Esophagus squamous epithelium (tissue), 5 donors: ENCODE measurements at places on chromosomes 12 and 14.

DNA sequence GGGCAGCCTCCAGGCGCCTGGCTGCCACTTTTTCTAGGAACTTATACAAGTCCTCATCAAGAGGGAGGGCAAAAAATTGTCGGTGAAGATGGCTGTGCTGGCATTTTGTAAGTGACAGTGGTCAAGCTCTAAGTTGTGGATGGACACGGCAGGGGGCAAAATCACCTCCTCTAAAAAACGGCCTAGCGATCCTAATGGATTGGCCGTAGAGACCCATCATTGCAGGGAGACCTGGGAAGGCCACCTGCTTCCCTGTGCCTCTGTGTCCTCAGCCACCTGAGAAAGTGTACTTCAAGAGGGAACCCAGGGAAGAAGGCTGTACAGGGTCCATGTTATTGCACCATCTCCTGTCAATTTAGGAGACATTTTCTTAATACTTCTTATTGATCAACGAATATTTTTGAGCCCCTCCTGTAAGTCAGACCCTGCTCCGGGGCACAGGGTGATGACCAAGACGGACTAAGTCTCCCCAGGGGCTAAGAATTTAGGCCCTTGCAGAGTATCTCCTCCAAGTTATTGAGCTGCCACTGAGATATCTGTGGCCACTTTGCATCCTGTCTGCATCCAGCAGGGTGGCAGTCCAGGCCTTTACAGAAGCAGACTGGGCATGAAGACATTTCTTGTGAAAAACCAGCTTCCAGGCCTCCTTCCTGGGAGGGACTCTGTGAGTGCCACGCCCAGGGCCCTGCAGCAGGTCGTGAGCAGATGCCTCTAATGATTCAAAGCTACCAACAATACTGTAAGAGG is 40.5 kb downstream of the PSMA6 start:
- no peak for DNase-seq

GRCh38 chr12:41932470-41932991 is 212.1 kb downstream of the GXYLT1 start:
- peak; percentile 27 for DNase-seq

GRCh38 chr12:11607313-11608081 is 42.0 kb upstream of the ETV6 start:
- DNase-seq, result no peak

GRCh38 chr12:27840229-27840999 is 60.4 kb upstream of the MANSC4 start:
- no peak for DNase-seq

GRCh38 chr14:75486318-75486717 is 36.0 kb upstream of the BATF start:
- no peak for DNase-seq

GRCh38 chr12:3580094-3580749 is 89.2 kb downstream of the PRMT8 start:
- no peak for DNase-seq

GRCh38 chr12:55699471-55700055 is 8.1 kb downstream of the ITGA7 start:
- no peak for DNase-seq

GRCh38 chr12:10065241-10065640 is 33.5 kb downstream of the CLEC1A start:
- no peak for DNase-seq

DNA sequence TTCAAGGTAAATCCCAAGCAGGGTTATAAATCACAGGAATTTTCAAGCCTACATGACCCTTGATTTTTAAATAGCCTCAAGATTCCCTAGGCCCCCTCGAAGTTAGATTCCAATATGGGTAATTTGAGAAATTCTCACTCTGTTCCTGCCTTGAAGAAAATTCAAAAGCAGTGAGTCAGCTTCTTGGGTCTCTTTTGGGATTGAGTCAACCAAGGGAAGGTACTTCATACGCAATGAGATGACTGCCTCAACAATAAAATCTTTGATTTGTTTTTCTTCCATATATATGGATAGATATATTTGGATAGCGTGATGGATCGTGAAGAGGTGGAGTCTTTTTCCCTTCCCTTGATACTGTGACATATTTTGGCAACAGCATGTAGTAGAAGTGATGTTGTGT is 180.4 kb upstream of the ATP2B1 start:
- DNase-seq, result no peak

DNA sequence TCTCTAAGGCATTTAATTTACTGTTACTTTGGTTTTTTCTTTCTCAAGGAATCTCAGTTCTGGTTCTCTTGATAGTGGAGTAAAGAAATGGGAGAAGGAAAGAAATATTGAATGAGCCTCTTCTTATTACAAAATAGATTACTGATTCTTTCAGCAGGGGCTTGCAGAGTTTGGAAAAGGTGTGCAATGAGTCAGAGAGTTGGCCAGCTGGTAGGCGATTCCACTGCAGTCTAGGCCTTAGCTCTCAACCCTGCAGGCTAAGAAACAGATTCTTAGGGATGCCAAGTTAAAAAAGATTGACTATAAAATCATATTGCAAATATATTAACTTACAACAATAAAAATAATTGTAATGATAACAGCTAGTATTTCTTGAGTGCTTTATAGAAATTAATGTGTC is 25.8 kb downstream of the NR1H4 start:
- no peak for DNase-seq

DNA sequence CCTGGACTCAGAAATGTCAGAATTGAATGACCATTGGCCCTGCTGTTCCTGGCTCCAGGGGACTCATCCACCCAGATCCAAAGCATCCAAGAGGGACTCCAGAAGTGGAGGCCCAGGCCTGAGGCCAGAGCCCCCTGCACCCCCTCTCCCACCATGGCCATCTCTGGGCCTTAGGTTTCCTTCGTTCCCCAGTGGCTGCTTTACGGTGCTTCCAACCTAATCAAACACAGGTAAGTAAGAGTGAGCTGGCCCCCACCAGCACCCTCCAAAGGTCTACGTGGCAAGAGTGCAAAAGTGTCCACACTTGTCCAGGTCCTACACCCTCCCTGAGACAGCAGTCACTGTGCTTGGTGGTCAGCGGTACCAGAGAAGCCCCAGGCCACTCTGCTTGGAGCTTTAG is 139.0 kb downstream of the DPF3 start:
- no peak for DNase-seq

DNA sequence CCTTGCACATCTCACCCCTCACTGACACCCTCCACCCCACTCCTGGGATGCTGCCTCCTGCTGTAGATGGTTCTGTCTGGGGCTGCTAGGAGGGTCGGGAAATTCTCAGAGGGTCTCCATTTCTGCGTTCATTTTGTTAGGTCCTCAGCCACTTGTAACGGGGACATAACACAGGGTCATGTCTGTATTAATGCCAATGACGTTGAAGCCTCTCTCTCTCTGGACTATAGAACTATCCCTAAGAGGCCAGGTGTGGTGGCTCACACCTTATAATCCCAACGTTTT is 14.6 kb downstream of the SIVA1 start:
- no peak for DNase-seq

DNA sequence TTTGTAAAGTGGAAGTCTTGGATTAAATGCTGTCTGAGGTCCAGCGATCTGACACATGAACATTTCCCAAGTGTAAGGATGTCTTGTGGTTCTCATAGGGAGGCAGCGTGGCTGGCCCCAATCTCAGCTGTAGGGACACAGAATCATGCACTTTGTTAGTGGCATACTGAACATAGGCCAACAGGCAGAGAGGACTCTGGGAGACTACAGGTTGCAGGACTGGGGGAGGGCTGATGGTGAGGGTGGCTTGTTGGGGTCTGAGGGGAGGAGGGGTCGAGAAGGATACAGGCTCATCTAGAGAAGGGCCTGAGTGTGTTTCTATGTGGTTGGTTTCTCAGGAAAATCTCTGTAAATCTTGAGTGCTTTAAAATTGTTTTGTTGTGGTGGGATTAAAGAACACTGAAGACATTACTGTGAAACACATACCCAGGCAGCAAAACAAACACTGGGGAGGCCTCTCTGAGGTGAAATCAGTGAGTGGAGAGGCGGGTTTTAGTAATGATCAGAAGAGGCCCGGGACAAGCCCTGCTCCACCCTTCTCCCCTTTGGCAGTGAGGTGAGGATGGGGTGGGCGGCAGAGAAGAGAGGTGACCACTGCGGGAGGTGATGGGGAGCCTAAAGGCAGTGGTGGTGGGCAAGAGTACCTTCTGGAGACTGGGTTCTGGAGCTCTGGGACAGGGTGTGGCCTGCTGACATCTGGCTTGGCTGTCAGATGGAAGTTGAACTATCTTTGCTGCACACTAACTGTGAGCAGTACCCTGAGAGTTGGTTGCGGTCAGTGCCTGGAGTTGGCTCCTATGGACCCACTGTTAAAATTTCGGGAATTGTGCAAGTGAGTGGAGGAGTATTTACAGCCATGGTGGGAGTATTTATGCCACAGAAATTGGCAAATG is 3.3 kb downstream of the NYNRIN start:
- DNase-seq, result no peak

GRCh38 chr12:13595536-13596443 is 385.6 kb downstream of the GRIN2B start:
- DNase-seq, result no peak

DNA sequence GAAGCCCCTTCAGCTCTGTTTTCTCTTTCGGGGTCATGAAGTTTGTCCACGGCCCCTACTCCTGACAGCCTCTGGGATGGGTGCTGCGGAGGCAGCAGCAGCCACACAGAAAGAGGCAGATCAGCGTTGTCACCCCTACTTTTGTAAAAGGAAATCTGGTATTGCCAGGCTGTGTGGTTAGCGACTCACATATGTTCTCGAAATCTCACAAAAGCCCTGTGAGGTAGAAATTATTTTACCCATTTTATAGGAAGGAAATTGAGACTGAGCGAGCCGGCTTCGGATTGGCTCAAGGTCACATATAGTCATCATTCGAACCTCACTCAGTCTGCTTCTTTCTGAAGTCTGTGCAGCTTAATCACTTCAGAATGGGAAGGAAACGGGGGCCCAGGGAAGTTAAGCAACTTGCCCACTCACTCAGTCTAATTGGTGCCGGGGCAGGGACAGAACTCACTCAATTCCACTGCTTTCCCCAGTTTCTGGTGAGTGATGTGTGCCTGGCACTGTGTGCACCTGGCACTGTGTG is 1.1 kb upstream of the CKAP4 start:
- no peak for DNase-seq

DNA sequence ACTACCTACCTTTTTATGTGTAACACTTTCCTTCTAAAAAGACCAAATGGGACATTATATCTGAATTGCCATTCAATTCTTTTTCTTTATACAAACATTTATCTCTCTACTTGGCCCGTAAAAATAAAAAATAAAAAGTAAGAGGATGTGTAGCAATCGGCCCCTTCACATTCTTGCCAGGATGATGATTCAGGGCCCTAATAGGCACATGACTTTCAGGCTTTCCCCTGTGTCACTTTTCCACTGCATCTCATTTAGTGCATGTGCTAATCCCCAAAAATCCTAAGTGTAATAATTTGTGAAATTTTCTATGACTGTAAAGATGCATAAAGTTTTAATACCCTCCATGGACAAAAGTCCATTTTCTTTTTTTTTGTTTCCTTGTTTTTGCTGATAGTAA is 23.0 kb upstream of the ATP2B1 start:
- no peak for DNase-seq

DNA sequence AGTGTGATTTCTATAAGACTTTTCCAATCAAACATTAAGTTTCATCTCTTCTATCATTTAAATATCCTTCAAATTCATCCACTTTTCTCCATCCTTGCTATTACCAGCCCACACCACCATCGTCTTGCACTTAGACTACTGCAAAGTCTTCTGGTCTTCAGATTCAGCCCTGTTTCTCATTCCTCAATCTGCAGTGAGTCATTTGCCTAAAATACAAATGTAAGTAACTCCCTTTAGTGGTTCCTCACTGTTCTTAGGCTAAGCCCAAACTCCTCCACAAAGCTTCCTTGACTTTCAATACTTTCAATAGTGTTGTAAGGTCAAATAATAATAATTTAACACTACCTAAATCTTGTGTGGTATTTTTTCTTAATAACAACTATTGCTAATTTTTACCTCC is 83.3 kb downstream of the PLEKHG7 start:
- DNase-seq, result no peak

DNA sequence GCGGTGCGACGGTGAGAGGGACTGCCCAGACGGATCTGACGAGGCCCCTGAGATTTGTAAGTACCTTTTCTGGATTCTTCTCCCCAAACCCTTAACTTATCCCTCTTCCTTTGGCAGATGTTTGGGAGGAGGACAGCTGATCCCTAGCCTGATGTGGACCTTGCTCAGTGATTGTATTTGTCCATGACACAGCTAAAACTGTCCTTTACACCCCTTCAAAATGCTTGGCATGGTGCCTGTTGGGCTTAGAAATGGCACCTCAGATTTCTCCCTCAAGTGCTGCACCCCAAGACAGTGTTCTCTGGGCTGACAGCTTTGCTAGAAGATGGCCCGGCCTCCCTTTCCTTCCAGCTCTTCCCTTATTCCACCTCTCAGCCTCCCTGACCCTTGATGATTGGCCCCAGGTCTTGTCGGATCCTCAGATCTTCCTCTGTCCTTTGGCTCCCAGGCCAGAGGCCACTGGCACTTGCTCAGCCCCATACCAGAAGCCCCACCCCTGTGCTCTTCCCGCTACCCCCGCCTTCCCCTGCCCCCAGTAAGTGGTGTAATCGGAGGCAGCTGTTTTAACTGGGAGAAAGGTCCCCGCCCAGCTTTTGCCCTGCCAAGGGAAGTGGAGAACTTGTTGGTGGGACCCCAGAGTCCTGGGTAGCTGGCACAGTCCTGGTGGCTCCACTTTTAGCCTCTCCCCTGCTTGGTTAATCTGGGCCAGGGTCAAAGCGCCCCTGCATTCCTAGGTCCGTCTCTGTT is 8.7 kb downstream of the LRP1-AS start:
- no peak for DNase-seq

- no peak for DNase-seq
Measured at GRCh38 chr12:54135621-54136350, 53.0 kb downstream of the SMUG1 start.

GRCh38 chr12:70661466-70662161 is 24.4 kb upstream of the PTPRB start:
- no peak for DNase-seq

DNA sequence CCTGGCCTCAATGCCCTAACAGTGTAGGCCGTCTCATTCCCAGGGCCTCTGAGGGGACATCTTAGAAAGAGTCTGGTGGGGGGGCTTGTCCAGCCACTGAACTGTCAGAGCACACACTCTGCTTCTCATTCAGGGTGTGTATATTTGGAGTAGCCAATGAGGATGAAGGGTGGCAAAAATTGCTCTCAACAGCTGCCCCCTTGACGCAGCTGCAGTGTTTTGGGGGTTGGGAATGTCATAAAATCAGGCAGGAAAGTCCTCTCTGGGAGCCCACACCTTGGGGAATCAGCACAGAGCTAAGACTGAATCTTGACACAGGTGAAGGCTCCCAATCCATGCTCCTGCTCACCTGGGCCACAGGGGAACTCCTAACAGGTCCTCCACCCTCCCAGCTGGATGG is 1.5 kb downstream of the RASAL1 start:
- no peak for DNase-seq

- DNase-seq, result no peak
Measured at GRCh38 chr12:6952121-6952862, 1.1 kb downstream of the PTPN6 start.

- DNase-seq, result no peak
Measured at GRCh38 chr14:56515739-56516138, 63.9 kb upstream of the TMEM260 start.

DNA sequence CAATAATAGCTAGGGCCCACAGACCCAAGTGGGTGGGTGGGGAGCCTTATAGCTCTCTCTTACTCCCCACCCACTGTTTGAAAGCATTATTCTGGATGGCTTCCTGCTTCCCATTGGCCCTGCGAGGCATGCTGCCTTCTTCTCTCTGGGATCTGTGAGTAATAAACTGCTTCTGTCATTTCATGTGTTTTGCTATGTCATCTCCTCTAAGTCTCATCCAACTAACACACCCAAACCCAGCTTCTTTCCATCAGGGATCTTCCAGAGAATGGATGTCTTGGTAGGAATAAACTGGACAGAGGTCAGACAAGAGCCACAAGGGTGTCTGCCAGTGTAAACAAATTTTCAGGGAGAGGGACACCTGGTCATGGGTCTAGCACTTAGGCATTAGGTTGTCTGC is 66.4 kb upstream of the BDKRB2 start:
- no peak for DNase-seq
